ENCODE measurements at places on chromosomes 4 and X. TPM values are rescaled to one million over a fixed set of nuclear protein-coding genes. Genes with fewer than 3 reads are reported as not detected.

Gene PDE5A
- total RNA-seq: 2.5 TPM

Gene ELOVL6
- 23.8 TPM for total RNA-seq

DNA sequence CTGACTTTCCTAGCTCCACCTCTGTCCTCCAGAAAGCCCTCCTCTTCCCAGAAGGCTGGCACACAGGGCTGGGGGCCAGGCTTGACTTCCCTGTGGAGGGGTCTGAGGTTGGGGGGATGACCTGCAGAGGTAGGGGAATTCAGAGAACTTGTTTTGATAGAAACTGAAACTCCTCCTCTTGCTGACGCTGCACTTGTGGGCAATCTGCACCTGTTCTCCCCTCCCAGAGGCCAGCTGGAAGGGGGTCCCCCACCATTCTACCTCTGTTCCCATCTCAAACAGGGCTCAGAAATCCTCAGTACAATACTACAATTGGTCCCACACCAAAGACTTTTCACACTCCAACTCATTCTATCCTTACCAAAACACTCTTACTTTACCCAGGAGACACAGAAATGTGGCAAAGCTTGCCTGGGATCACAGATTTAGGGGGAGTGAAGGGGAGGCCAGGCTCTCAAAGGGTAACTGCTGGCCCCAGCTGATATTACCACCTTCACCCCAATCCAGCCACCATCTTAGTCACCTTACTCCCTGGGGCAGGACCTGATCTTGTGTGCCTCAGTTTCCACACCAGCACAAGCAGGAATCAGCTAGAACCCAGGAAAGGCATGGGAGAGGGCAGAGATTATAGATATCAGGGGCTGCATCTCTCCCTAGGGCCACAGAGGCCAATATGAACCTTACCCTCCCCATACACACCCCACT lies 18.5 kb downstream of the OTUD5 start:
- DNase-seq: no peak

GRCh38 chrX:9257718-9258420 lies 207.0 kb upstream of the TBL1X start:
- DNase-seq: no peak

- DNase-seq: no peak
Measured at GRCh38 chr4:150681063-150681462, 99.1 kb downstream of the MAB21L2 start.

Data from Caki2 (cell line).